ENCODE measurements at places on chromosomes 5 and 9.

- DNase-seq = no peak
These were observed 84.9 kb upstream of the HSPA9 start for GRCh38 chr5:138660051-138660572.

DNA sequence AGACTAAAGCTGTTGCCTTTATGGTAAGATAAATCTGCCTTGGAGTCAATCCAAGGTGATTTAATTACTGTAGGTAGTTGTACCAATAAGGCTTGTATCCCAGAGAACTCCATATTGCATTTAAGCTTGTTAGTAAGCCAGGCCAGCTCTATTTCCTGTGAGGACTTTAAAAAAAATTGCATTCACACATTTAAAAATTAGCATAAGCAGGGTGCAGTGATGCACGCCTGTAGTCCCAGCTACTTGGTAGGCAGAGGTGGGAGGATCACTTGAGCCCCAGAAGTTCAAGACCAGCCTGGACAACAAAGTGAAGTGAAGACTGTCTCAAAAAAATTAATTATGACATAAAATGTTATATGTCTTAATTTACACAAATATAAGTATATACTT lies 28.7 kb upstream of the ABL1 start:
- no peak for DNase-seq

- no peak for DNase-seq
These were observed 80.8 kb downstream of the ZNF608 start for GRCh38 chr5:124665625-124666024.

DNA sequence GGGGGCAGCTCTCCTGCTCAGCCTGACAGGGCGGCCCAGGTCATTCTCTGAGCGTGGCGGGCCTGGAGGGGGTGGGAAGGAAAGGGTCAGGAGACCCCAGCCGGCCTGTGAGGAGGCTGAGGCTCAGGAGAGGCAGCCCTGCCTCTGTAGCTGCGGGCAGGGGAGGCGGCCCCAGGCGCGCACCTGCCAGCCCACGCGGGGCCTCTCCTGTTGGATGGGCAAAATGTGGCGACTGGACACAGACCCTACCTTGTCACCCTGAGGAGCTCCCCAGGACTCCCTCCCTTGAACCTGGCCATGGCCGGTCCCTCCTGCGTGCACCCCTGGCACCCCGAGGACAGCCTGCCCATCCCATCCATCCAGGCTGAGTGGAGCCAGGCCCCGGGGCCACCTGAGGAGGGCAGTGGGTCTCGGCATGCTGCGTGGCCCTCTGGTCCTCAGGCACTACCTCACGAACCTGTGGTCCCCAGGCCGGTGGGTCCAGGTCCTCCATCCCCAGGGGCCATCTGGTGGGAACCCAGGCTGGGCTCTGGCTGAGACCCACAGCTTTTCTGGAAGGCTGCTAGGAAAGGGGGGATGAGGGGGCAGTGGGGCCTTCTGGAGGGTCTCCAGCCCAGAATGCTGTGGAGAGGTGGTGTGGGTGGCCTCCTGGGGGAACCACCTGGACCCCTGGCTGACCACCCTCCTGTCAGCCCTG lies 15.1 kb upstream of the NRARP start:
- DNase-seq = no peak

GRCh38 chr9:19378647-19379046 lies 1.4 kb downstream of the RPS6 start:
- no peak for DNase-seq
